Activated CD4-positive, alpha-beta memory T cell treated with anti-CD3 and anti-CD28 coated beads, Interleukin-2, amount 10 ng/mL, durations not matched to agents 7 days and 5 days (primary cell): ENCODE measurements at places on chromosomes 2 and 18.

DNA sequence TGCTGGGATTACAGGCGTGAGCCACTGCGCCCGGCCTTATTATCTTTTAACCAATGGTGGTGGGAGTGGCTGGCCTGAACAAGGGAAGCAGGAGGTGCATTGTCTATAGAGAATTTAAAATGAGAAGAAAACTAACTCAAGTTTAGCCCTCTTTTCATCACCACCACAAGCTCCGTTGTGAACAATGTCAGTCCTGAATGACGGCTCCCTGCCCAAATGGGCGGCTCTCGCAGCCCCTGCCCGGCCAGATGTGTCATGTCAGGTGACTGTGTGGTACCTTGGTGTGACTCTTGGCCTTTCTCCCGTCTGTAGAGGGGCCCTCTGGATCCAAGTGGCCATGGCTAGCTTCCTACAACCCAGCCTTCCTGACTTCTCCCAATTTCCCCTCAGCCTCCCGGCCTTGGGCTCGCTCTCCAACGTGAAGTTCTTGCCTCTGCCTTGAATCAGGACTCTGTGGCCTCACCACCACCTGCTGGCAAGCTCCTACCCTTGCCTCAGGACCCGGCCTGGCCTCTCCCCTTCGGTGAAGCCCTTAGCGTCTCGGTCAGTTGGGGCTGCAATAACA is 67.6 kb downstream of the LONRF2 start:
- DNase-seq = no peak

GRCh38 chr2:175807031-175807873 is 194.8 kb downstream of the LNPK start:
- no peak for DNase-seq

- DNase-seq = no peak
These were observed 8.3 kb downstream of the ATG16L1 start for GRCh38 chr2:233259730-233260129.

GRCh38 chr2:170141865-170142264 is 36.1 kb upstream of the MYO3B start:
- no peak for DNase-seq

DNA sequence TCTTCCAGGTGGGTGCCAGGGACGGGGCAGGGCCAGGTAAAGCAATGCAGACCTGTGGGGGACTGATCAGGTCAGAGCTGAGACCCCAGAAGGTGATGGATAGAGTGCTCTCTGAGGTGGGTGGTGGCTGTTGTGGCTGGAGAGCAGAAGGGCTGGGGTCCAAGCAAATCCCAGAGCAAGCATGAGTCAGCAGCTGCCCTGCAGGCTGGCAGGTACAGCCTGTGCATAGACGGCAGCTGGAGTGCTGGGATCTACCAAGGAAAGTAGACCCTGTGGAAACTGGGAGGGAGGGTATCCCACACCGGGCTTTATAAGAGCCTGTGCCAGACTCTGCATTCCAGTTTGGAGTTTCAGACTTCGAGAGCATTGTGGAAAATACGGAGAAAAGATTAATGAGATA is 663 bp downstream of the TRIM54 start:
- DNase-seq = no peak

DNA sequence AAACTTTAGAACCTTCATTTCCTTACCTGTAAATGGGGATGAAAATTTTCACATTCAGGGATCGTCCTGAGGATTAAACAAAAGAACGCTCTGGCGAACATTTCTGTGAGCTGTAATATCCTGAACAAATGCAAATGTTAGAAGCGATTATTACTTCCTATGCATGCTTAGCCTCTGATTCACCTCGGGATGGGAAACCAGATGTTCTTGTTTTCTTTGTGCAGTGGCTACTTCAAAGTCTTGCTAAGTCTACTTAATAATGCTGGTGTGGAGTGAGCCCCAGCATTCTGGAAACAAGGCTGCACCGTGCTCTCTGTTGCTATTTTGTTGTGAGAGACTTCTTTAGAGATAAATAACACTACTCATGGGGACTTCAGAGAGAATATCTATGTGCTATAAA is 119.1 kb upstream of the PELI1 start:
- no peak for DNase-seq

DNA sequence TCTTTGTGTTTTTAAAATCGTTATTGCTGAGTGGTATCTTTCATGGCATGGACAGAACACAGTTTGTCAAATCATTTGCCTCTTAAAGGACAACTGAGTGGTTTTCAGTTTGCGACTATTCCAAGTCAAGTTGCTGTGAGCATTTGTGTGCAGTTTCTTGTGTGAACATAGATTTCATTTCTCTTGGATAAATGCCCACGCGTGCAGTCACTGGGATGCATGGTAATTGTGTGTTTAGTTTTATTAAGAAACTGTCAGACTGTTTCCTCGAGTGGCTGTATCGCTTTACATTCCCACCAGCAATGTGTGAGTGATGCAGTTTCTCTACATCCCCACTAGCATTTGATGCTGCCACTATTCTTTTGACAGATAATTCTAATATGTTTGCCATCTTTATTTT is 154.0 kb upstream of the ARL4C start:
- no peak for DNase-seq

DNA sequence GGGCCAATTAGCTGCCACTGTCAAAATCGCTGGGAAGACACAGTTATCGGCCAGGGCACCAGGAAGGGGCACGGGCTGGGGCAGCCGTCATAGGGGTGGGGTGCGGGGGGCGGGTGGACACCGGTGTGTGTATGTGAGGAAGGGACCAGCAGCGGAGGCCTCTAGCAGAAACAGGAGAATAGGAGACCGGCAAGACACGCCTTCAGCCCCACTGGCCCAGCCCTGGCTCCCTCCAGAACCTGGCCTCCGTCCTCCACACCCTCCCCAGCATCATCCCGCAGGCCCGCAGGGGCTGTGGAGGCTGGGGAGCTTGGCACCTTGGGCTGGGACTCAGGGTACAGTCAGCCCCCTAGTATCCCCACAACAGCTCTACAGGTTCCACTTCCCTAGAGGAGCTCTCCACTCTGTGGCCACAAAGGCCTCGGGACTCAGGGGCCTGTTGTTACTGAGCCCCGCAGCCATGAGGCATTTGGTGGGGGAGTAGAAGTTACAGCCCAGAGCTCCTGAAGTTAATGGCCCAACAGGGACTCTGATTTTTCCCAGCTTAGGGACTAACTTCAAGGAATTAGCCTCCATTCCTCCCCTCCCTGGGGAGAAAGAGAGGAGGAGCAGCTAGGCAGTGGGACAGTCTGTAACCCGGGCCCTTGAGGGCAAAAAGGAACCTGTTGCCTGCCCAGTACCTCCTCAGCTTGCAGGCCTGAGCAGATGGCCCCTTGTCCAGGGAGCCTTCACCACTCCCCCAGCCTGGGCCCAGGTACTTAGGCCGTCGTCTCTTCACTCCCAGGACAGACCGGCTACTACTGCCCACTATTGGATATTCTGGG is 19.9 kb downstream of the SH2D6 start:
- DNase-seq = no peak

GRCh38 chr2:216538538-216538937 is 39.9 kb downstream of the RPL37A start:
- DNase-seq = no peak
